Activated T-cell treated with anti-CD3 and anti-CD28 coated beads for 24 hours (primary cell): ENCODE measurements at places on chromosomes 1 and 21.

DNA sequence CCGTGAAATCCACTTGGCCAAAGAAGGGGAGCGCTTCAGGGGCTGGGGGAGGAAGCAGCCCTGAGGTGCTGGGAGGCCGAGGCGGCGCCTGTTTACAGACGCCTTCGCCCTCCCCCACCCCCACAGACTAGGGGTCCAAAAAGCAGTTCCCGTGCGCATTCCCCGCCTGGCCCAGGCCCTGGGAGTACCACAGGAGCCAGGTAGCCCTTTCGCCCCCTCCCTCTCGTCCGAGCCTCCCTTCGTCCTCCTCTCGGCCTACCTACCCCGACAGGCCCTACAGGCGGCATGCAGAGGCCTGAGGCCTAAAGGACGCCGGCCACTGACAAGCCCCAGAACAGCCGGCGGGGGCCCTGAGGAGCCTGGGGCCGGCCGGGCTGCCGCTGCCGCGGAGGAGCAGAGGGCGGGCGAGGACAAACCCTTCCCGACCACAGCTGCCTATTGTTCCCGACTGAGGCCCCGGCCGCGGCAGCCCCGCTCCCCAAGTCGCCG is 522 bp downstream of the RC3H1 start:
- peak; percentile 21 for DNase-seq

DNA sequence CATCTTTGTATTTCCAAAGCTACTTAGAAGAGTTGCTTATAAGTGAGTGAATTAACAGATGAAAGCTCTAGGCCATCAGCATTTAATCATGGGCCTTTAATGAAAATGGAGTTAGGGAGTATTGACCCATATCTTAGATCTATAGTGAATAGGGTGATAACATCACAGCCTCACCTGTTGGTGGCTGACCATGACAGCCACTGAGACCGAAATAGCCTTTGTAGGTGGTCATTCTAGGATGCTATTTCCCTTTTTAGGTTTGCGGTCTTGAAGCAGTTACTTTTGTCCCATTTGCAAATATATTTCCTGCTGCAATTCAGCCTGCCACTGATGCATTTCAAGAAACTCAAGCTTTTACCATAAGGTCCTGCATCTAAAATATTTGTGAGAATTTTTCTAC is 410.1 kb upstream of the LYPLAL1 start:
- no peak for DNase-seq

GRCh38 chr1:28811766-28812668 is at the start of gene OPRD1:
Gene OPRD1 (plus strand): TSS chr1:28812170. CDS start chr1:28812384, 214 bp downstream.
- no peak for DNase-seq

DNA sequence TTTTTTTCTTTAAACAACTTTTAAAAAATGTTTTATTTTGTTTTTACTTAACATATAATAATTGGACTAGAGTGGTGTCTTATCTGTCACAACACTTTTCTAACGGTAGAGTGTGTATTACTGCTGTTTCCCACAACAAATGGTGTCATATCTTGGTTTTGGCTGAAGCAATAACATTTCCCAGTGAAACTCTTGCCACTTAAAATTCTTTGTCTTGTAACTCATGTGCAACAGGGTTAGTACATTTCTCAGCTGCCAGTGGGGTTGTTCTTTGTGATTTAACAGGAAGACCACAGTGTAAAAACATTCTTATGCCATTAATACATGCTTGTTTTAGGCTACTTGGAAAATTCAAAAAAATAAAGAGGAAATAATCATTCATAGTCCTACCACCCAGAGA is 43.5 kb downstream of the ALPL start:
- no peak for DNase-seq

DNA sequence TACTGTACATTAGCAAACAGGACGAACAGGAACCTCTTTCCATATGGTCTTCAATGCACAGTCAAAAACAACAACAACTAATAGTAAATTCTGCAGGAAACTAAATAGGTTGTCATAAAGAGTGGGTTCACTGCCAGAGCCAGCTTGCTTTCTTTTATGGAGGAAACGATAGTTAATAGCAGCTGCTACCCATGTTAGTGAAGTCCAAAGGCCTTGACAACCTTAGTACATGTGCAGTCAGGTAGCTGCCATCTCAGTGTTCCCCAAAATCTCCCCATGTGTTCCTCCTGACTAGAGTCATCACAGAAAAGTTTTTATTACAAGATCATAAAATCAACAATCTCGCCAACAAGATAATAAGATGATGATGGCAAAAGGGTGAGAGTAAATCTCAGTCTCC is 16.6 kb upstream of the ADORA3 start:
- DNase-seq: no peak

- no peak for DNase-seq
Observed at GRCh38 chr1:57550092-57550491, 126.2 kb upstream of the DAB1 start.

GRCh38 chr1:27349784-27350662 is 8.2 kb downstream of the SYTL1 start:
- no peak for DNase-seq

DNA sequence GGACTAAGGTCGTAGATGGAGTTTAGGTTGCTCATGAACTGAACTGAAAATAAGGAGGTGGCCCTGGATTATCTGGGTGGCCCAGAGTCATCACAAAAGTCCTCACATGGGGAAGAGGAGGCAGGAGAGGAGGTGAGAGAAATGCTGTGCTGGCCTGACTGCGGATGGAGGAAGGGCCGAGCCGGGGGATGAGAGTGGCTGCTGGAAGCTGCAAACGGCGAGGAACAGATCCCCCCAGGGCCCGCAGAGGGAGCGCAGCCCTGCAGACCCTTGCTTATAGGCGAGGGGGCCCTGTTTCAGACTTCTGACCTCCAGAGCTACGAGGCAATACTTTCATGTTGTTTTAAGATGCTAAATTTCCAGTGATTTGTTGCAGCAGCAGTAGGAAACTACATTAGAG is 102.7 kb upstream of the C1orf174 start:
- DNase-seq: no peak

GRCh38 chr1:188462837-188463236 is 1634.1 kb downstream of the PLA2G4A start:
- DNase-seq: no peak

DNA sequence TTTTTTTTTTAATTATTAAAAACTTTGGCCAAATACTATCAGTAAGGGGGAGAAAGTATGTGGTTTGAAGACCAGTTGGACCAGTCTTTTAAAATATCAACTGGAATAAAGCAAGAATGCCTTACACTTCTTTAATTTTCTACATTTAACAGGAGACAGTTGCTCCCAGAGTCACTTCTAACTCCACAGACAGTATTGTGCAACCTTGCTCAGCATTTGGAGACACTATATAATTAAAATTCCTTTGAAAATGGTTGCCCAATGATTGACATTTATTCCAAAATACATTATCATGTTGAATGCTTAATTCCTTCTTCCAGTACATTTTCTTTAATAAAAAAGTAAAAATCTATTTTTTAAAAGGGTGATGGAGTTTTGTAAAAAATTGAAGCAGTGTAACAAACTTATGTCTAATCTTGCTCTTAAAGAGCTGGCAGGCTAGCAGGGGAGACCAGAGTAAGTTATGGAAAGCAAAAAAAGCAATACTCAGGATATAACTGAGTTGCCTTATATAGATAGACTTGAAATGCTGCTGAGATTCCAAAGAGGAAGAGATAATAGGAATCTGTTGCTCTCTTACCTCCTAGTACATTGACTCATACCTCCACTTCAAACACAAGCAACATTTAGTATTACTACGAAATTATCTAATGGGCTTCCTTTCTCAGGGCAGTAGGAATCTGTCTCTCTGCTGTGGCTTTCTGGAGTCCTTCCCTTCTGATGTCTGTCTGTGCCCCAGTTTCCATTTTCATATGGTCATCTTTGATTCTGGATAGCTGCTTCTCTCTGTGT is 69.7 kb upstream of the RGL1 start:
- no peak for DNase-seq

GRCh38 chr1:205842229-205842628 is 7.7 kb downstream of the PM20D1 start:
- DNase-seq: no peak

- no peak for DNase-seq
Observed at GRCh38 chr1:227729881-227730629, 5.0 kb downstream of the JMJD4 start.

GRCh38 chr1:234997201-234997895 is 131.3 kb downstream of the TOMM20 start:
- DNase-seq: no peak

- no peak for DNase-seq
Observed at GRCh38 chr1:226659641-226660040, 79.4 kb downstream of the ITPKB start.

DNA sequence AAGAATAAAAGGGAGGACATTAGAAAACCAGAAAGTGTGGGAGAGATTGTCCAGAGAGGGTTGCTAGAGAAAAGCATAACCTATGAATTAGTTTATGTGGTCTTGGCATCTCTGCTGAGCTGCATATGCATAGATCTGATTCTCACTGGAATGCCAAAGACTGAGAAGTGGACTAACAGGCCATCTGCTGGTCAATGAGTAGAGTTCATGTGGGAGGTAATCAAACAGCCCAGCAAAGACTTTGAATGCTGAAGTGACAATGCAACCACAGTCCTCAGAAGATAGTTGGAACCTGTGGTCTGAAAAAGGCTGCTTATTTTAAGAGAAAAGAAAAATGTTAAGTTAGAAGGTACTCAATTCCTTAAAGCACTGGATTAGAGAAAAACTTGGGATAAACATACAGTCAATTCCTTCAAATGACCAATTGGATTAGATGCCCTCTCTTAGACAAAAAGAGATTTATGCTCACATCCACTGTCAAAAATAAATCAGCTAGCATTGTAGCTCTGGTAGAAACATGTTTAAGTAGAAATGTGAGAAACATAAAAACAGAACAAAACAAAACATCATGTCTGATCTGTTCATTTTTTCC is 382.8 kb downstream of the AMY1C start:
- DNase-seq: no peak

DNA sequence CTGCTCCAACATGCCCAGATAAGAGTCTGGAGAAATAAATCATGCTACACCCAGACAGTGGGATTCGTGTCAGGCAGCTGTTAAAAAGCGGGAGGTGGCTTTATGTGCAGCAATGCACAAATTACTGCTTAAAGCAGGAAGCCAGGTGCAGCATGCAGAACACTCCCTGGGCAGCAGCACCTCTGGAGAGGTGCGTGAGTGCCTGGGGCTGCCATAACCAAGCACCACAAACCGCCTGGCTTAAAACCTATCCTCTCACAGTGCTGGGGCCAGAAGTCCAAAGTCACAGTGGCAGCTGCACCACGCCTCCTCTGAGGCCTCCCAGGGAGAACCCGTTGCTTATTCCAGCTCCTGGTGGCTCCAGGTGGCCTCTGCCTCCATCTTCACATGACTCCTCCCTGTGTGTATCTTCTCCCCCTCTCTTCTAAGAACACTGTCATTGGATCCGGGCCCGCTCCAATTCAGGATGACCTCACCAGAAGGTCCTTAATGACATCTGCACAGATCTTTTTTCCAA is 115.6 kb downstream of the SIK1 start:
- DNase-seq: no peak

GRCh38 chr1:41673806-41674205 is 189.3 kb upstream of the EDN2 start:
- DNase-seq: peak; percentile 37

DNA sequence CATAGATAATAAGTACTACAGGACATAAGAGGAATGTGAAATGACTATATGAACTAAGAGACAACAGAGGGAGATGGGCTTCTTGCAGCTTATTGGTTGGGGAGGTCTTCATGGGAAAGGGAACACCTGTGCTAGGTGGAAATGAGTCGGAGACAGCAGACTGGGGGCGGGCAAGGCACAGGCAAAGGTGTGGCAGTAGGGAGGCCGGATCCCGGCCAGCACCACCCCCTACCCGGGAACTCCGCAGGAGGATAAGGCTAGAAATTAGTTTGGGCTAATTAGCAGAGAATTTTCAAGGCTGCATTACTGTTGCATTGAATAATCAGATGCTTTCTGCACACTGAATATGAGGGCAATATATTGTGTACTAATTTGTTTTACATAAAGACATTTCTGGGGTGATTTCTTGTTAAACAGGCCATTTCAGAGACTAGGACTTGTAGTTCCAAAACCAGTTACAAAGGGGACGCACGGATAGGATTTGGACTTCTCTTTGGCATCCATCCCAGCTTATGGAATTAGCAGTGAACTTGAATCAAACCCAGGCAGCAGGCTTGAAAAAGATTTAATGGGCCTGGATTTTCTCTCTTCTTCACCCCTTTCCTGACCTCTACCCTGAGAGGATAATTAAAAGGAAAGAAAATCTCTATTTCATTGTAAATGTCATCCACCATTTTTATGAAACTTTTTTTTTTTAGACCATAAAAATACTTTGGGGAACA is 2.2 kb upstream of the HUNK start:
- DNase-seq: no peak

GRCh38 chr1:54709547-54710292 is 5.9 kb upstream of the TTC4 start:
- no peak for DNase-seq

- no peak for DNase-seq
Observed at GRCh38 chr1:154406572-154406879, 1.4 kb downstream of the IL6R start.

- DNase-seq: no peak
Observed at GRCh38 chr1:187415065-187415464, 586.3 kb downstream of the PLA2G4A start.

GRCh38 chr1:54105080-54105479 is 47.7 kb downstream of the CDCP2 start:
- DNase-seq: no peak

- no peak for DNase-seq
Observed at GRCh38 chr1:212587888-212588510, 20.6 kb upstream of the ATF3 start.

DNA sequence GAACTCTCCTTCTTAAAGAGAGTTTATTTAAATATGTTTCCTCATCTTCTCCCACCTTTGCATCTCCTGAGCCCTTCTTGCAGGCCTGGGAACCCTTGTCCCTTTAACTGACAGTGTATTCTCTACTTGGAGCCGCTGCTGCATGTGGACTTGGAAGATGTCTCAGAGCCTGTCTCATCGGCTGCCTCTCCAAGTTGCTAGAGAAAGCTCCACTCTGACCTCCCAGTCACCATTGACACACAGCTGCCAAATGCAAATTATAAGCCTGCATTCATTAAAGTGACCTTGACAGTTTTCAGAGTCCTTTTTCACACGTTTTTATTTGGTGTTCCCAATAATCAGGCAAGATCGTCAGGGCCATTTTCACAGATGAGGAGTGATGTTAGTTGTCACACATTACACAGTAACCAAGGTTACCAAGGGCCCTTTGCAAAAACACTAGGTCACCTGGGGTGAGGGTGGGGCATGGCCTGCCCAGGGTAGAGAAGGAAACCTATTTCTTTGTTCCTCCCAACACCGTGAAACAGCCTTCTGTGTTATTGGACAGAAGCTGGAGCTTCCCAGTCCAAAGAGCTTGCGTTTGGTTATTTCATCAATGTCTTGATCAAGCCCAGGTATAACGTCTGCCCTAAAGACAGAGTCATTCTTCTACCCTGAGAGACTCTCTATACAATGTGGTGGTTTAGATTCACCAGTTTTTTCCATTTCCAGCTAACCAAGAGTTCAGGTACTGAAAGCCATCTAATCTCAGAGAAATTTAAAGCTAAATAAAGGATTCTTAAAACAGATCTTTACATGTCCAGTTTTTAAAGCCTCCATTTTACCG is 164.1 kb downstream of the GALNT2 start:
- no peak for DNase-seq

- no peak for DNase-seq
Observed at GRCh38 chr1:33599516-33600115, 127.2 kb downstream of the ZSCAN20 start.

- DNase-seq: no peak
Observed at GRCh38 chr1:202585590-202585933, 124.7 kb downstream of the SYT2 start.

GRCh38 chr1:217895841-217896240 is 264.7 kb downstream of the SPATA17 start:
- no peak for DNase-seq

- no peak for DNase-seq
Observed at GRCh38 chr21:39150877-39151276, 32.4 kb downstream of the PSMG1 start.

GRCh38 chr21:28393279-28393678 is 599.4 kb downstream of the LTN1 start:
- DNase-seq: no peak
